ENCODE measurements at places on chromosomes 11 and 22.

GRCh38 chr11:64355078-64355940 lies 3.7 kb upstream of the RPS6KA4 start:
- peak; percentile 74 for DNase-seq

DNA sequence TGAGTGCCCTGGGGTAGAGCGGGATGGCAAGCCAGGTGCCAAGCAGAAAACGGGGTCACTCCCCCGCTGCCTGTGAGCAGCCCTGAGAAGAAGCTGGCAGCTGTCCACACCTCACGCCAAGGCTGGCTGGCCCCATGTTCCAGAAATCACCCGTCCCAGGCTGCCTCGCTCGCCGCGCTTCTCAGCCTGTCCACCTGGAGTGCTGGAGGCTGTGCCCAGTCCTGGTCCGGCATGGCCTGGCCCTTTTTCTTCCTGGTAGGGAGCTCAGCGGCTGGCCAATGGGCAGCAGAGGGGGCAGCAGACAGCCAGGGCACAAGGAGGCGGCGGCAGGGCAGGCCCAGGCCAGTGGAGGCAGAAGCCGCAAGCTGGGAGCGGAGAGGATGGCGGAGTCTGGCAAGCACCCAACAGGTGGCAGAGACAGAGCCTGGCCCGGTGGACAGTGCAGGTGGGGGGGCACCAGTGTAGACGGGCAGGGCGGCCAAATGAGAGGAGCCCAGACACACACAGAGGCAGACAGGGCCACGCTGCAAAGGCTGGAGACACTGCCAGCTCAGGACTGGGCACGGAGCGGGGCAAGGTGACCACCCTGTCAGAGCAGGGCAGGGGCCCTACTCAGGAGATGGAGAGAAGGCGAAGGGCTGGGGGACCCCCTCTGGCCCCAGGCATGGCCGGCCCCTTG lies 37.2 kb upstream of the TH start:
- DNase-seq = no peak

DNA sequence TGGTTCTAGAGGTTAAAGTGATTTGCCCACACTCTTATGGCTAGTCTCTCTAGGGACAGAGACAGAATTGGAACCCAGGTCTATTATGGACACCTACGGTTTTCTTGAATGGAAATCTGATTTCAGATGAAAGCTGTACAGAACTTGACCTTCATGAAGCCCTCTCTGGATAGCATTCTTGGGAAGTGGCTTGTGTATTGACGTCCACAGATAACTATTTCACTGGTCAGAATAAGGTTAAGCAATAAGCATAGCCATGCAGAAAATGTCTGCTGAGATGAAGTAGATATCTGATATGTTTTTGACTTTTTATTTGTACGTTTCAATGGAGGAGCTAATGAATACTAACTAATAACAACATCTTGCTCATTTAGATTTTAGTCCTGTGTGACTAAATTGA lies 1.1 kb downstream of the TLCD5 start:
- DNase-seq = no peak

- DNase-seq = peak; percentile 42
Observed at GRCh38 chr11:13462311-13462900, 616 bp downstream of the BTBD10 start.

DNA sequence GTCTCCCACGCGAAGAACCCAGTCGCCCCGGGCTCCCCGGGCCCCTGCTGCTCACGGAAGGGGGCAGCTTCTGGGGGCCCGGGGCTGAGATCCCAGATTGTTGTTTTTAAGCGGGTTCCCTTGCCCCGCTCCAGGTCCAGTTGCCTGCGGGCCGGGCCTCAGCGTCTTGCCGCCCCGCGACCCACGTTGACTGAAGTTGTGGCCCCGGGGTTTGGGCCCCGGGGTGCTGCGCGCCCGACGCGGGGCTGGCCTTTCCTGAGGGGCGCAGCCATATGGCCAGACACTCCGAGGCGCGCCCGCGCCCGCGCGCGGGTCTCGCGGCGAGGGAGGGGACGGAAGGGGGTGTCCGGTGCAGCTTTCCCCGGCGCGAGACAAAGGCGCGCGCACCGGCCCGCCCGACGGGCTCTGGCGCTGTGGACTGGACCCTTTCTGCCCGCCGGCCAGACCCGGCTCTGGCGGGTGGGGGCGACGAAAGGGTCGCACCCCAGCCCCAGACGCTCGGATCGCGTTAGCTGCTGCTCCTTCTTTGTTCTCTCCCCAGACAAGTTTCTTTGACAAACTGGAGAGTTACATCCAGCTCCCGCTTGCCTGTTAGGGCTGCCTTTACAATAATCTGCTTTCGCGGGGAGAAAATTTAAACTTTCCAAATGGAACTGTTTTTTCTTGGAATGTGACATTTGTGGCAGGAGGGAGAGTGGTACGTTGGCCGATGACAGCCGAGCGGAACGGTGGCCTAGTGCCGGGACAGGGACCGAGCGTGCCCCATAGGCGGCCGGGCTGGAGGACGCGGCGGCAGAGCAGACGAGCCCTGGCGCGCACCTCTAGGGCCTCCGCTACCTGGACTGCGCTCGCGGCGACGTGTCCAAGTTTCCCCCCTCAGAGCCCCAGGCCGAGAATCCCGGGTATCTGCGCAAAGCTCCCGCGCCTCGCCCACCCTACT lies 716 bp downstream of the AMOTL1 start:
- DNase-seq = no peak

DNA sequence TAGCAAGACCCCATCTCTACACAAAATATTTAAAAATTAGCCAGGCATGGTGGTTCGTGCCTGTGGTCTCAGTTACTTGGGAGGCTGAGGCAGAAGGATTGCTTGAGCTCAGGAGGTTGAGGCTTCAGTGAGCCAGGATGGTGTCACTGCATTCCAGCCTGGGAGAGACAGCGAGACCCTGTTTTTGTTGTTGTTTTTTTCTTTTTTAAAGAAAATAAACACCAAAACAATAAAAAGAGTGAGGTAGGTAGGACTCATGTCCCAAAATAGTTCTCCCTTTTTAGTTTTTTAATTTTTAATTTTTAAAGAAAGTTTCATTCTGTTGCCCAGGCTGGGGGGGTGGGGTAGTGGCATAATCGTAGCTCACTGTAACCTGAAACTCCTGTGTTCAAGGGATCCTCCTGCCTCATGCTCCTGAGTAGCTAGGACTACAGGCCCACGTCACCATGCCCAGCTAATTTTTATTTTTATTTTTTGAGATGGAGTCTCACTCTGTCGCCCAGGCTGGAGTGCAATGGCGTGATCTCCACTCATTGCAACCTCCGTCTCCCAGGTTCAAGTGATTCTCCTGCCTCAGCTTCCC lies 25.5 kb upstream of the MALAT1 start:
- no peak for DNase-seq

- no peak for DNase-seq
Observed at GRCh38 chr11:45879803-45880686, 5.4 kb upstream of the MAPK8IP1 start.
